Activated CD4-positive, alpha-beta memory T cell treated with anti-CD3 and anti-CD28 coated beads, Interleukin-2, amount 10 ng/mL, durations not matched to agents 7 days and 5 days (primary cell): ENCODE measurements at places on chromosomes 13 and 19.
A peak's percentile ranks its signal among the peaks of the same experiment; 100 is the strongest.

DNA sequence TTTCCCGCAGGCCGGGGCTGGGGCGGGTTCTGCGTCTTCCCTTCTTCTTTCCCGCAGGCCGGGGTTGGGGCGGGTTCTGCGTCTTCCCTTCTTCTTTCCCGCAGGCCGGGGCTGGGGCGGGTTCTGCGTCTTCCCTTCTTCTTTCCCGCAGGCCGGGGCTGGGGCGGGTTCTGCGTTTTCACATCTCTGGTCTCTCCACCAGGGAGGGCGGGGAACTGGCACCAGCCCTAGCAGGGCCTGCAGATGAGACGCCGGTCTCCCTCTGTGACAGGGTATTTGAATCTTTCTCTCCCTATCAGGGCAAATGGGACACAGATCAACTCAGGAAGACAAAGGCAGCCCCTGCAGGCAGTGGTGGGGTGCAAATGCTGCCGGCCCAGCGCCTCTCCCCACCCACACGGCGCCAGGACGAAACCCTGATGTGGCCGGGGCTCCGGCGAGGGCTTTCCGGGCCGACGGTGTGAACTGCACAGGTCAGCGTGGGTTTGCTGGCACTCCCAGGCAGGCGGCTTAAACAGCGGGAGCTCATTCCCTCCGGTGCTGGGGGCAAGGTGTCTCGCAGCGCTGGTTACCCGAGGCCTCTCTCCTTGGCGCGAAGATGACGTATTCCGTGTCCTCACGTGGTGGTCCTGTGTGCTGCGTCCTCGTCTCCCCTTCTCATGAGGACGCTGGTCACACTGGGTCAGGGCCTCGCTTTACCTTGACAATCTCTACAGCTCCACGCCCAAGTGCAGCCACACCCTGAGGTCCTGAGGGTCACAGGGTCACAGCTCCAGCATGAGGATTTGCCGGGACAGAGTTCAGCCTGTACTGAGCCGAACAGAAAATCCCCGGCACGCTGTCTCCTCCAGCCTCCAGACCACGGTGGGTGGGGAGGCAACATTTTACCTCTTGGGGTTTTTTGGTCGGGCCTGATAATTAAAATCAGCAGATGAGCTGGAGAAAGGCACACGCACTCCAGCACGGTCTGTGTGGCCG lies 717 bp upstream of the C13orf46 start:
- no peak for DNase-seq
- no peak overlapping the region for H3K4me3 ChIP-seq
- no peaks in the 10 kb centered on the region for H3K27me3 ChIP-seq
- no peak overlapping the region for H3K27ac ChIP-seq
- no peaks in the 10 kb centered on the region for H3K4me1 ChIP-seq

GRCh38 chr13:44220948-44221347 lies 152.7 kb upstream of the SERP2 start:
- peaks cover 25% of the 10 kb centered on the region for H3K27me3 ChIP-seq
- DNase-seq: no peak
- H3K27ac ChIP-seq: no peak overlapping the region
- H3K4me1 ChIP-seq: no peaks in the 10 kb centered on the region
- no peaks in the 10 kb centered on the region for H3K36me3 ChIP-seq
- no peak overlapping the region for H3K4me3 ChIP-seq

DNA sequence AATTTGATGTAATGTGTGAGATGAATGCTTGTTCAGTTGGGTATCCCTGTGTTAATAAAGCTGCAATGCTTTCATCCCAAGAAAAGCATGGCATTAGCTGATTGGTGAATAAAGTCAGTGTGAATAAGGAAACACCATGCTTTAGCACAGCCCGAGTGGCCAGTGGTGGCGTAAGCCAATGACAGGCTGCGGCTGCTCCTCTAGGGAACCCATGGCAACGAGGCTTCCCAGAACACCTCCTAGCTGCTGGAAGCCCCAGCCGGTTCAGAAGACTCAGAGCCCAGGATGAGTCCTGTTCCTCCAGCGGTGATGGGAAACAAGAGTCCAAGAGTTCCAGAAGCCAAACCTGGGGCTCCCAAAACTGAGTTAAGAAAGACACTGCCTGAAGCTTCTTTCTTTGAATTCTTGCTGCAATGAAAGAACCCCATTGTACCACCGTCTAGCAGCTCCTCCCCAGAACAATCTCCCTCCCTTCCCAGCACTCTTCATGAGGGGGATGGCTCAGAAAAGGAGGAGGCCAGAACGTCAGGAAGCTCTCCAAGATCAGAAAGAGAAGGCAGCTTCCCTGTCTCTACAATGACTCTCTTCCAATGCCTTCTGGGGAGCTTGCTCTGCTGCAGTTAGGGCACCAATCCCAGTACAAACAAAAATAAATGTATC lies 58.2 kb downstream of the TSHZ3 start:
- no peak for DNase-seq
- H3K36me3 ChIP-seq: no peaks in the 10 kb centered on the region
- no peaks in the 10 kb centered on the region for H3K4me1 ChIP-seq
- no peaks in the 10 kb centered on the region for H3K27me3 ChIP-seq

- no peak within 1 kb of the TSS for H3K4me3 ChIP-seq
- no peaks in the 10 kb centered on the region for H3K36me3 ChIP-seq
- H3K27ac ChIP-seq: no peak within 1 kb of the TSS
- peaks cover 6% of the 10 kb centered on the region for H3K27me3 ChIP-seq
- no peaks in the 10 kb centered on the region for H3K4me1 ChIP-seq
Observed at GRCh38 chr19:51034704-51035103, at the start of gene KLK12. Gene KLK12, minus strand, starts transcription at chr19:51035002. Its CDS starts 381 bp downstream, at chr19:51034621.

DNA sequence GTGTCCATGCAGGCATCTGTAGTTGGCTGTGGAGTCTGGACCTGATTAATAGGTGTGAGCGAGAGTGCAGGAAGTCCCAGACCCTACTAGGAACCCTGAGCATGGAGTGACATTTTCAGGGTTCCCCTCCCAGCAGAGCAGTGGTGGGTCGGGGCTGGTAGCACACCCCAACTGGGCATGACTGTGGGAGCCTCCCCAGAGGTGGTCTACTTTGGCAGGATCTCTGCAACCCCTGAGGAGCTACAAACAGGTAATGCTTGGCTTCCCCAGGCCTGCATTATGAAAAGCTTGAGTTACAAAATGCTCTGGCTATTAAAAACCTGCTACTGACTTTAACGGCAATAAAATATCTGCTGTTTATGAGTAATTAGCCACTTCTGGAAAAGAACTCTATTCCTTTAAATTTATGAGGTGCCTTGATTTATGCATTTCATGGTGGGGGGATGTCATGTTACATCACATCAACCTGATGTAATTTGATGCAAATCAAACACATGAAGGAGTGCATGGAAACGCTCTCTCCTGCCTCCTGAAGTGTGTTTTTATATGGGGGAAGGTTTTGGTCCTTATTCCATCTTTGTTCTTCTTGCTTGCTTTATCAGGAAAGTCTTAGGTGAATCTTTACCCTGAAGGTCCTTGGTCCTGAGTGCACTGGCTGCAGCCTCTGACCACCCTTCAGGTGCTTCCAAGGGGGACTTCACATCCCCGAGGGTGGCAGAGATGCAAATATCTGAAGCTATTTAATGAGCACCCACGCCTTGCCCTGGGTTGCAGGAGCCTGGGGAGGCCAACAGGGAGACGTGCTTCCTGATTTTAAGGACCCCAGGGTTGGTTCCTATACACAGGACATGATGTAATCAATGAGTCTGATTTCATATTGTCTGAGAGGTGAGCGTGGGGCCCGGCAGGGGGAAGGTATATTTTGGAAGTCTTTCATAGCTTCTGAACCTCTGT lies 54.0 kb downstream of the ZNF536 start:
- H3K27ac ChIP-seq: no peak overlapping the region
- no peaks in the 10 kb centered on the region for H3K4me1 ChIP-seq
- no peaks in the 10 kb centered on the region for H3K27me3 ChIP-seq
- H3K36me3 ChIP-seq: no peaks in the 10 kb centered on the region
- no peak overlapping the region for H3K4me3 ChIP-seq

DNA sequence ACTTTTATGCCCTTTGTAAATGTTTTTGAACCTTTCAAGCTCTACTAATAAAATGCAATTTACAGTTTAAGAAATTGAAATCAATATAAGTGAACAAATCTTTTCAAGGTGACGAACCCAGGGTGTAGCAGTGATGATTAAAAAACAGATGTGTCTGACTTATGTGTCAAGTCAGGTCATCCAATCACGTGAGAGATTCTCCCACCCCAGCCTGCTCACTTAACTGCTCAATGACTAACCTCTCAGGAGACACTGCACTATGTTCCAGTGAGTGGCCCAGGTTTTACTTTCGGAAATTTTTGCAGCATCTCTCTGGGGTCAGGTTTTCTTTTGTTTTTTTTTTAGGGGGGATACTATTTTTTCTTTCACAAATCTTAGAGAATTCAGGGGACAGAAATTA lies 60.7 kb downstream of the ZNF429 start:
- H3K4me3 ChIP-seq: no peak overlapping the region
- no peak overlapping the region for H3K27ac ChIP-seq
- H3K27me3 ChIP-seq: no peaks in the 10 kb centered on the region
- H3K4me1 ChIP-seq: peaks cover 16% of the 10 kb centered on the region

GRCh38 chr13:38656699-38657098 lies 30.2 kb upstream of the FREM2 start:
- DNase-seq: no peak
- no peak overlapping the region for H3K27ac ChIP-seq
- no peak overlapping the region for H3K4me3 ChIP-seq
- peaks cover 4% of the 10 kb centered on the region for H3K27me3 ChIP-seq
- H3K36me3 ChIP-seq: no peaks in the 10 kb centered on the region

GRCh38 chr19:2438178-2438577 lies 10.8 kb upstream of the TIMM13 start:
- no peak overlapping the region for H3K4me3 ChIP-seq
- no peak for DNase-seq
- H3K27me3 ChIP-seq: no peaks in the 10 kb centered on the region
- H3K36me3 ChIP-seq: peaks cover 30% of the 10 kb centered on the region

- H3K36me3 ChIP-seq: no peaks in the 10 kb centered on the region
- no peak overlapping the region for H3K27ac ChIP-seq
- no peaks in the 10 kb centered on the region for H3K4me1 ChIP-seq
- no peak overlapping the region for H3K4me3 ChIP-seq
- peaks cover 4% of the 10 kb centered on the region for H3K27me3 ChIP-seq
- no peak for DNase-seq
Observed at GRCh38 chr13:33257841-33258807, 27.4 kb downstream of the STARD13 start.

GRCh38 chr13:110409581-110409992 lies 102.5 kb downstream of the COL4A2 start:
- H3K36me3 ChIP-seq: no peaks in the 10 kb centered on the region
- H3K4me1 ChIP-seq: peaks cover 5% of the 10 kb centered on the region
- H3K4me3 ChIP-seq: no peak overlapping the region
- H3K27ac ChIP-seq: no peak overlapping the region

DNA sequence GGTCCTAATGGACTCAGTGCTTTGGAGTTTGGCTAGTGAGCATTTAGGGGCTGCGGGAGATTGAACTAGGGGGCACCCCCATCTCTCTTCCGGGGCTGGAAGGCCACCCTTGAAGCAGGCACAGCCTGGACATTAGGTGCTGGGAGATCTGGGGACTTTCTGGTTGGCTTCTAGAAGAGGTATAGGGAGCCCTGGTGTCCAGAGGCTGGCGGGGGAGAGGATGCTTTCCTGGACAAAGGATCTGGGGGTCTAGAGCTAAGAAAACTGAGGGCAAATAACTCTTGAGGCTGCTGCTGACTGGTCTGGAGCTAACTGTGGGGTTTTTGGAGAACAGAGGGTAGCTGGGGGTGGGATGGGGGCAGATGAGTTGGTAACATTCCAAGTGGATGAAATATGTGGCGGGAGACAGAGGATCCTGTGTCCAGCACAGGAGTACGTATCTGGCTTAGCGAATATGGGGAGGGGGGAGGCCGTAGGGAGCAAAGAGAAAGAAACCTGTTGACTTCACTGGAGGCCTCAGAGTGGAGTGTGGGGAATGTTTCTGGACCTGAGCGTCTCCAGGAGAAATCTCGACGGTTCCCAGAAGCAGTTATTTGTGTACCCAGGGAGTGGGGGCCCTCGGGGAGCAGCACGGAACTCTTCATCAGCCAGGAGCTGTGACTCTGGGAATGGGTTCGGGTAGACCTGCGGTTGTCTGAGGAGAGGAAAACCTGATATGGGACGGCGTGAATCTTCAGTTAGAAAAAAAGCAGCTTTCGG lies 1.4 kb downstream of the HNRNPUL1 start:
- no peaks in the 10 kb centered on the region for H3K27me3 ChIP-seq
- H3K4me1 ChIP-seq: peaks cover 45% of the 10 kb centered on the region
- peaks cover 52% of the 10 kb centered on the region for H3K36me3 ChIP-seq
- peak overlapping the region; percentile 91 for H3K4me3 ChIP-seq
- DNase-seq: peak; percentile 21

GRCh38 chr13:44336934-44337333 lies 36.7 kb upstream of the SERP2 start:
- DNase-seq: no peak
- peaks cover 2% of the 10 kb centered on the region for H3K4me1 ChIP-seq
- H3K27ac ChIP-seq: no peak overlapping the region
- H3K27me3 ChIP-seq: no peaks in the 10 kb centered on the region
- H3K36me3 ChIP-seq: no peaks in the 10 kb centered on the region

DNA sequence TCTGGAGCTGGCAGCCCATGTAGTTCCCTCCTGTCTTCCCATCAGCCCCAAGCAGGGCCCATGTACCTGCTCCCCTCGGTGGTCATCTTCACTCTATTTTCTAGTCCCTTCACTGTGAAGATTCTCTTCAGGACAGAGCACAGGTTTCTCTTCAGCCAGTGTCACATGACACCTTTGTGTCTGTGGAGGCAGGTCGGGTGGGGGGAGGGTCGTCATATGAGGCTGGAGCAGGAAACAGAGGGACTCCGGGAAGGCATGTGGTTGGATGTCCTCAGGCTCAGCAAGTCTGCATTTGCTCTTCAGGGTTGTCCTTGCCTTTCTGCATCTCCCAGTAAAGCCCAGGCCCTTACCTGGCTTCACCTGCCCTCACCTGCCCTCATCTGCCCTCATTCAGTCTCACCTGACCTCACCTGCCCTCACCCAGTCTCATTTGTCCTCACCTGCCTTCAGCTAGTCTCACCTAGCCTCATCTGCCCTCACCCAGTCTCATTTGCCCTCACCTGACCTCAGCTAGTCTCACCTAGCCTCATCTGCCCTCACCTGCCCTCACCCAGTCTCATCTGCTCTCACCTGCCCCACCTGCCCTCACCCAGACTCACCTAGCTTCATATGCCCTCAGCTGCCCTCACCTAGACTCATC lies 120.3 kb downstream of the ZDHHC20 start:
- no peak overlapping the region for H3K4me3 ChIP-seq
- no peaks in the 10 kb centered on the region for H3K27me3 ChIP-seq
- DNase-seq: no peak
- no peaks in the 10 kb centered on the region for H3K36me3 ChIP-seq
- peaks cover 16% of the 10 kb centered on the region for H3K4me1 ChIP-seq

GRCh38 chr13:85089186-85089585 lies 710.0 kb downstream of the SLITRK6 start:
- no peak overlapping the region for H3K27ac ChIP-seq
- H3K4me3 ChIP-seq: no peak overlapping the region
- no peaks in the 10 kb centered on the region for H3K4me1 ChIP-seq
- H3K36me3 ChIP-seq: no peaks in the 10 kb centered on the region

DNA sequence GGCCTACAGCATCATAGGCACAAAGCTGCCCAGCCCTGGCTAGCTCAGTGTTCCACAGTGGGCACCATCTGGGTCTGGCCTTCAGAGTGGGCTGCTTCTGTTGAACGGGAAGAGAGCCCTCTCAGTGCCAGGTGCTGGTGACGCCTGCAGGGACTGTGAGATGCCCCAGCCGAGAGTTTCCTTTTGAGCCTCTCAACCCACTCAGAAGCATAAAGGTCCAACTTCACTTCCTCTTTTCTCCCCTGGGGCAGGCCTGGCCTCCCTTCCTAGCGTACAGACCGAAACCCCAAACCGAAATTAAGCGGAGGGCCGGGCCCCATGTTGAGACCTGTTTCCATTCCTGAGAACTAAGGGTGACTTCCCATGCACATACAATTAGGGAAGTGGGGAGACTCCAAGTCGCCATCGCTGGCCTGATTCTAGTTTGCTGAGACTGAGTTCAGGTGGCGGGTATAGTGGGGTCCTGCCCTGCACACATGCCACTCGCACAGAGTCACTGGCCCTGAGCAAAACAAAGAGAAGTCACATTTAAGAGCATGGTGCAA lies 6.9 kb downstream of the RAB8A start:
- peak; percentile 57 for DNase-seq
- peak overlapping the region; percentile 99 for H3K27ac ChIP-seq
- H3K27me3 ChIP-seq: no peaks in the 10 kb centered on the region
- H3K4me3 ChIP-seq: peak overlapping the region; percentile 75
